Stomach (tissue), 19 donors: ENCODE measurements at places on chromosomes 16 and 17.

DNA sequence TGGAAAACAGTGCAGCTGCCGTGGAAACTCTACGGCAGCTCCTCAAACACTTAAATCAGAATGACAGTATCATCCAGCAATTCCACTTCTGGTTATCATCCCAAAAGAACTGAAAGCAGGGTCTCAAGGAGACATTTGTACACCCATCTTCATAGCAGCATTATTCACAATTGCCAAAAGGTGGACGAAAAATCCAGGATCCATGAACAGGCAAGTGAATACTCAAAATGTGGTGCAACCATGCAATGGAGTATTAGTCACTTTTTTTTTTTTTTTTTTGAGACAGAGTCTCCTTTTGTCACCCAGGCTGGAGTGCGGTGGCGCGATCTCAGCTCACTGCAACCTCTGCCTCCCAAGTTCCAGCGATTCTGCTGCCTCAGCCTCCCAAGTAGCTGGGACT is 10.6 kb upstream of the AATK start:
- no peaks in the 10 kb centered on the region for H3K27me3 ChIP-seq
- no peak overlapping the region for H3K4me3 ChIP-seq
- no peaks in the 10 kb centered on the region for H3K36me3 ChIP-seq
- no peak overlapping the region for H3K27ac ChIP-seq

DNA sequence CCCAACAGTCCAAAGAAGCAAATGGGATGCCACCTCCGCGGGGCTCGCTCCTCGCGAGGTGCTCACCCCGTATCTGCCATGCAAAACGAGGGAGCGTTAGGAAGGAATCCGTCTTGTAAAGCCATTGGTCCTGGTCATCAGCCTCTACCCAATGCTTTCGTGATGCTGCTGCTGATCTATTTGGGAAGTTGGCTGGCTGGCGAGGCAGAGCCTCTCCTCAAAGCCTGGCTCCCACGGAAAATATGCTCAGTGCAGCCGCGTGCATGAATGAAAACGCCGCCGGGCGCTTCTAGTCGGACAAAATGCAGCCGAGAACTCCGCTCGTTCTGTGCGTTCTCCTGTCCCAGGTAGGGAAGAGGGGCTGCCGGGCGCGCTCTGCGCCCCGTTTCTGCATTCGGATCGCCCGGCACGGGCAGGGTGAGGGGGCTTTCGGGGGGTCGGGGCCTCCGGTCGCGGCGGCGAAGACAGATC is at the start of gene CDH13:
CDH13 (plus strand) TSS at position 179 of the 471 bp plus-strand sequence.
- peaks cover 87% of the 10 kb centered on the region for H3K27me3 ChIP-seq
- peak; percentile 58 for DNase-seq
- H3K4me3 ChIP-seq: peak within 1 kb of the TSS; percentile 48
- no peaks in the 10 kb centered on the region for H3K36me3 ChIP-seq
- peak within 1 kb of the TSS; percentile 44 for H3K27ac ChIP-seq

DNA sequence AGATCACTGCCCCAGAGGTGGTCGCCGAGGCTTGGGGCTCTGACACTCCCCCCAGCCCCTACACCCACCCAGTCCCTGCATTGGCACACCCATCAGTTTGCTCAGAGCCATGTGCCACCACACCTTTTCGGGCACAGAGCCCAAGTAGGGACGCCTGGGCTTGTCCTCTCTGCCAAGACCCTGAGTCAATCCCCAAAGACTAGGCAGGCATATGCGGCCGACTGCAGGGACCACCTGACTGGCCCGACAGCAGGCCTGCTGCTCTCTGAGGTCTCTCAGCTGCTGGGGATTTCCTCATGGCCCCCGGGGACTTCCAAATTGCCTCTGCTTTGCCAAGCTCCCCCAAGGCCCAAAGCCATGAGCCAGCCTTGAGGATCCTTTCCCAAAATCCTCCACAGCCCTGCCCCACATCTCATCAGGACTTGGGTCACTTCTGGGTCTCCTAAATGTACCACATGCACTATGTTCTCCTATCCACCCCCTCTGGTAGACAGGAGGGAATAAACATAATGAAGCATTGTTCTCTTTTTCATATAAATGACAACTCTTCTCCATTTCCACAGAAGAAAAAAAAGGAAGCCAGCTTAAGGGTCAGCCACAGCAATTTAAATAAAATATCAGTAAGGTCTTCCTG is 30.6 kb downstream of the MYO18A start:
- no peaks in the 10 kb centered on the region for H3K27me3 ChIP-seq
- H3K27ac ChIP-seq: peak overlapping the region; percentile 83
- H3K36me3 ChIP-seq: no peaks in the 10 kb centered on the region

DNA sequence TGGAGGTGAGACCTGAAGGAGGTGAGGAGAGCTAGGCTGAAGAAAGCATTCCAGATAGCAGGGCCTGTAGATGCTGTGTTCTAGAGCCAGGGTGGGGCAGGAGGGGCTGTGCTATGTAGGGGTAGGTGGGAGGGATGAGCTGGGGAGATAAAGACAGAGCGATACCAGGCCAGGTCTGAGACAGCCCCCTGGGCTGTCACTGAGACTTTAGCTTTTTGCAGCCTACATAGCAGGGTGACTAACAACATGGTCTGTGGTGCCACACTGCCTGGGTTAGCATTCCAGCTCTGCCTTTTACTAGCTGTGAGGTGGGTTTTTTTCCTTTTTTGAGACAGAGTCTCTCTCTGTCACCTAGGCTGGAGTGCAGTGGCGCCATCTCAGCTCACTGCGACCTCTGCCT is 14.3 kb downstream of the NUP85 start:
- H3K4me3 ChIP-seq: no peak overlapping the region
- no peaks in the 10 kb centered on the region for H3K27me3 ChIP-seq
- H3K4me1 ChIP-seq: no peaks in the 10 kb centered on the region
- H3K27ac ChIP-seq: no peak overlapping the region
- no peak for DNase-seq

- H3K4me1 ChIP-seq: peaks cover 12% of the 10 kb centered on the region
- H3K36me3 ChIP-seq: peaks cover 57% of the 10 kb centered on the region
- no peak overlapping the region for H3K27ac ChIP-seq
- peak; percentile 61 for DNase-seq
These were observed 8.5 kb upstream of the P2RX1 start for GRCh38 chr17:3924512-3925350.

DNA sequence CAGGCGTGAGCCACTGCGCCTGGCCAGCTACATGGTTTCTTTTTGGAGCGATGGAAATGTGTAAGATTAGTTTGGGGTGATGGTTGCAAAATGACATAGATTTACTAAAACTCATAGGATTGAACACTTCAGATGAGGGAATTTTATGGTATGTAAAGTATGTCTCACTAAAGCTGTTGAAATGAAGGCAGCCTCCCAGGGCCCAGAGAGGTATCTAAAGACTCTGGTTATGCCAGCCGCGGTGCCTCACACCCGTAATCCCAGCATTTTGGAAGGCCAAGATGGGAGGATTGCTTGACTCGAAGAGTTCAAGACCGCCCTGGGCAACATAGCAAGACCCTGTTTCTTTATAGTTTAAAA is 254.9 kb downstream of the PARN start:
- H3K4me1 ChIP-seq: no peaks in the 10 kb centered on the region
- DNase-seq: no peak
- H3K27ac ChIP-seq: no peak overlapping the region
- H3K27me3 ChIP-seq: no peaks in the 10 kb centered on the region
- no peaks in the 10 kb centered on the region for H3K36me3 ChIP-seq
- no peak overlapping the region for H3K4me3 ChIP-seq
